ENCODE measurements at places on chromosomes 5 and 9. TPM values are rescaled to one million over a fixed set of nuclear protein-coding genes. Genes with fewer than 3 reads are reported as not detected.

The MAP1B gene
- total RNA-seq: 45.2 TPM

The VLDLR gene
- total RNA-seq: 24.2 TPM

The RELL2 gene
- 3.8 TPM for total RNA-seq

The HRCT1 gene
- total RNA-seq: 0.14 TPM

The PPP6C gene
- total RNA-seq: 25.2 TPM

The F2RL2 gene
- total RNA-seq: 6.1 TPM

The FAM81B gene
- total RNA-seq: not detected

The FCN2 gene
- total RNA-seq: not detected

All from A549 treated with DMSO at 1 μM for 4 hours (cell line).